ENCODE measurements at places on chromosomes 2 and 18.
A peak's percentile ranks its signal among the peaks of the same experiment; 100 is the strongest.

GRCh38 chr18:31510319-31510718 is 12.3 kb downstream of the DSG2 start:
- no peak for DNase-seq

DNA sequence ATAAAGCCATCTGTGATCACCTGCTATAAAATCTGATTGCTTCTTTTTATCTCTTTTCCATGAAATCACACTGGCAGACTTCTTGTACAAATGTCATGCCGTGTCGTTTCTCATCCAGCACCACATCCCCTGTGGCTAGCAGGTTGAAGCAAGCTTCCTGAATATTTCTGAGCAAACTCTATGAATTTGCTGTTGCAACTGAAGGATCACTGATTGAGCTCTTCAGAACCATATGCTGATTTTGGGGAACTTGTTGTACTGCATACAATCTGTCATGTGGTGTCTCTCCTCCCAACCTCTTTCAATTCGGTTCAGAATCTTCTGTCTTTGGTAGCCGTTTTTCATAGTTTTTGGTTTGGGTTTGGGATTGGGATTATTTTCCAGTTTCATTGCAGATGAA is 57.7 kb upstream of the RBMS1 start:
- no peak for DNase-seq

DNA sequence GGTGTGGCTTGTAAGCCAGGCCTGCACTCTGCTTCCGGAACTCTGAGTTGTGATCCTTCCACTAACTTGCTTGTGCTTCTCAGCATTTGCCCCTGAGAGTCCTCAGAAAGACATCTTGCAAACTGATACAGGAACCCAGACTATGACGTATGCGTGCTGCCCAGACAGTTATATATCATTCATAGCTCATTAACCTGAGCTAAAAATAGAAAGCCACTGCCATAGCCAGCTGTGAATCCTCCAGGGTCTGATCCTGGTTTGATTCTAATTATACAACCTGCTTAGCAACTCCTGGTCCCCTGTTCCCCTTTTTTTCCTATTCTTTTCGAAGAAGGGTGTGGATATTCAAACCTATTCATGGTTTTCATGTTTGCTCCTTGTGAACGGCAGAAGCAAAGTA is 63.7 kb downstream of the MARCHF4 start:
- peak; percentile 33 for DNase-seq

DNA sequence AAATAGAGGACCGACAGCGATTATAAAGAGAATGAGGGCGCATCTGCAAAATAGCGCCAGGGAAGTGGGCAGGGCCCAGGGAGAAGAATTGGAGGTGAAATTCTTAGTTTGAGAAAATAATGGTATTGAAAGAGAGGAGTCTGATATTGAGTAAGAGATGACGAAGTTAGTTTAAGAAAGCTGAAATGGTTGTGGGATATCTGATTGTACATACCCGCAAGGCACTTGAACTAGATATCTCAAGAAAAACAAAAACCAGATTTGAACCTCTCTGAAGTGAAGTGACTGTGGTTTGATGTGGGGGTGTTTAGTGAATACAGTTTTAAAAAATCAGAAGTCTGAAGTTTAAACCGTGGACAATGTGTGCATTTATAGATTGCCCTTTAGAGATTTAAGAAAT is 38.9 kb downstream of the ZNF532 start:
- no peak for DNase-seq

DNA sequence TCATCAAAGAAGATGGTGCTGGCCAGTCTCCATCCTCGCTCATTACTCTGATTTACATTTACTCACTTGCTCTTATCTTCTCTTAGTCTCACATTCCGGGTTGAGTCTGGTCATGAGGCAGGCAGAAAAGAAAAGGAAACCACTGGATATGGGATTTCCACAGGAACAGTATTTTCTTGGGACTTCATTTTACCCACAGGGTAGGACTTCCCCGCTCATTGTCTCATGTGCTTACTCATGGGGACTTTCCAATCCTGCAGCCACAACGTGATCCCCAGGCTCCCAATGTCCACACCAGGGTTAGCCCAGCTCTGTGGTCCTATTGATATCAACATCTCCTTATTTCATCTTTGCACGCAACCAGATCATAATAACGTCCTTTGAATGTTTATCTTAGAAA is 373.8 kb downstream of the TMEM182 start:
- no peak for DNase-seq

GRCh38 chr18:79302120-79302519 is 93.6 kb upstream of the NFATC1 start:
- no peak for DNase-seq

DNA sequence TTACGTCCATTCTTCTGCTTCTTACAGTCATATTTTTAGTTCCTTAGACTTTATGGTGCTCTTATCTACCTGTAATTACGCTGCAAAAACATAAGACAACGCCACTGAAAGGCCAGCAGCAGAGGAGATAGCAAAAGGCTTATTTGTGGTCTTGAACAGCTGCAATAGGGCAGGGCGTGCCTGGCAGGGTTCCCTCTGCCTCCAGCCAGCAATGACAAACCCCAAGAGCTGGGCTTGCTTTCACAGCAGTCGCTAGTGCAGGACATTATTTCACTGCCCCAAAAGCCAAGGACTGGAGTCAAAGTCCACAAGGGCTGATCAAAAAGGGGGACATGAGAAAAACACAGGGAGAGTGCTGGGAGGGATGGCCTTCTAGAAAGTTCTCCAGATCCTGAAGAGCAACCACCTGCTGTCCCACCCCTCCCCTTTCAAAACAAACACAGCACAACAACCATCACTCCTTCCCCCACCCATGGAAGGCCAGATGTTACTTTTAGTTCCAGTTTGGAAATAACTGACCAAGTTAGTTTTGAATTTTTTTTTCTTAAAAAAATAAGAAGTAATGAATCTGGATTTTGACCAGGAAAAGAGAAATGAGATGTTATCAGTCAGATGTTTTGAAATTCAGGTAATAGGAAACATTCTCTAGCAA is 127.8 kb downstream of the RBMS1 start:
- DNase-seq: no peak

- no peak for DNase-seq
These were observed 177.0 kb downstream of the GCA start for GRCh38 chr2:162520959-162521358.

- no peak for DNase-seq
These were observed 79.3 kb upstream of the CD28 start for GRCh38 chr2:203626952-203627681.

GRCh38 chr18:8990276-8991031 is 112.0 kb upstream of the NDUFV2 start:
- no peak for DNase-seq

DNA sequence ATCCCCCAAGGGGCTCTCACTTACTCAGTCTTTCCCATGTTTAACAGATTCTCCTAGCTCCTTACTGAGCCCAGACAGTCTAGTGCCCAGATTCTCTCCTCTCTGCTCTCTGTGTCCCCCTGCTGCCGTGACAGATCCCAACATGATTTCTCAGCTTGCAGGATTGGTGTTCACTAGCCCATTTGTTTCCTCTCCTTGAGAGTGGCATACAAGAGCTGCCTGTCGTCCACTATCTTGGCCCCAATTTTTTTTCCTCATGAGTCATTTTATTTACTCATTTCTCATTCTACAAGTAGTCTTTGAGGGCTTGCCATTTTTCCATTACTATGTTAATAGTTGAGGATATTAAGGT is 199.9 kb upstream of the FN1 start:
- no peak for DNase-seq

GRCh38 chr18:47997338-47997780 is 66.9 kb upstream of the SMAD2 start:
- DNase-seq: no peak

- no peak for DNase-seq
These were observed 638.0 kb upstream of the VRK2 start for GRCh38 chr2:57408587-57408986.

DNA sequence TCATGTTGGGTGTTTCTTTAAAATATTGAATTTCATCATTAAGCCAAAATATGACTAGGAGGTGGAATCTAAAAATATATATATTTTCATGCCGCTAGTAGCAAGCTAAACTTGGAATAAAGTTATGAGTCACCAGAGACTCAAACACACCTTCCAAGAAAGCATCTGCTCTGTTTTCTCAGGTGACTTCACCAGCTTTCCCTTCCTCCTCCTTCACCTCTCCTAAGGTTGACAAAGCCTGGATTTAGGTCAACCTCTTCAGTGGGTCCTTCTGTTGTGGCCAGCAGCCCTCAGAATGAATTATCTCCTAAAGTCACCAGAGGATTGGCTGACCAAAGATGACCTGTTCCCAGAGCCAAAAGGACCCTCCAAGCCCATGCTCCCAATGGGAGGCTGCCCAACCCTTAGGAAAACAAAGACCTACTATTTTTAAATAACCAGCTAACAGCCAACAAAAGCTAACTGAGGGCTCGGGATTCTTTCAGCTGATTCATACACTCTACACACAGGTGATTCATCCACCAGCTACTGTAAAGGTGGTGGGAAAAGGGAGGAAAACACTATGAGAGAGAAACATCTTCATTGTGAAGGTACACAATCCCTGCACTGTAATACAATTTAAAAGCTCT is 113.9 kb downstream of the MYO5B start:
- DNase-seq: no peak

GRCh38 chr2:231277962-231278361 is 79.5 kb downstream of the ARMC9 start:
- DNase-seq: no peak

GRCh38 chr2:6674381-6674780 is 191.3 kb downstream of the CMPK2 start:
- no peak for DNase-seq

DNA sequence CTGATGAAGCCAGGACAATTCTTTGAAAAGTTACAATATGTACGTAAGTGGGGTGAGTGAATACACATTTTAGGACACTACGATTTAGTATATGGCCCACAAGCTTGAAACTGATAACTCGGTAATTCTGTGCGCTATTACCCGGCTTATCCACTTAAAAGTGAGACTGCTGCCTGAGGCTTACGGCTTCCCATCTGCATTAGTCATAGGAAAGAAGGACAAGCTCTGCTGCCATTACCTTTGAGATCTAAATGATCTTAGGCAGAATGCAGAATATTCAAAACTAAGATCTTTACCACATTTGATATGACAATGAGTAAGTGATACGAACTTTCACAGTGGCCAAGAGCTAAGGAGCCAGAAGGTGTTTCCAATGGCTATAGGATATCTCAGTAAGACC is 133.3 kb downstream of the GAREM1 start:
- DNase-seq: no peak

GRCh38 chr2:109232909-109233308 is 103.9 kb downstream of the SH3RF3 start:
- DNase-seq: no peak

GRCh38 chr2:237558961-237559641 is 7.3 kb upstream of the PRLH start:
- peak; percentile 62 for DNase-seq

DNA sequence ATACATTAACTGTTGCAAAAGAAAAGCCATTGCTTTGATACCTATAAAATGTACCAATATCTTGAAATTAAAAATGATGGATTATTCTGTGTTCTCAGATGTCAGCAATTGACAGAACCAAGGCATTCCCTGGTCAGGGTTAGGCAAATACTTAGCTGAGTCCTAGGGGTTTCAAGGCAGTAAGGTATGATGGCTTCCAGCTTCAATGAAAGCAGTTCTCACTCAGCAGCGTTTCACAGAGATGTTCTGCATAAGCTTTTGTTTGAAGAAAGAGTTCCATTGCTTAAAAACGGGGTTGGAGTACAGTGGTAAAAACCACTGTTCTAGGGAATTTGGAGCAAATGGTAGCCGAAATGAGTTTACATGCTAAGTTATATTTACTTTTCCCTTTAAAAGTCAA is 17.0 kb upstream of the KANSL1L start:
- DNase-seq: no peak

DNA sequence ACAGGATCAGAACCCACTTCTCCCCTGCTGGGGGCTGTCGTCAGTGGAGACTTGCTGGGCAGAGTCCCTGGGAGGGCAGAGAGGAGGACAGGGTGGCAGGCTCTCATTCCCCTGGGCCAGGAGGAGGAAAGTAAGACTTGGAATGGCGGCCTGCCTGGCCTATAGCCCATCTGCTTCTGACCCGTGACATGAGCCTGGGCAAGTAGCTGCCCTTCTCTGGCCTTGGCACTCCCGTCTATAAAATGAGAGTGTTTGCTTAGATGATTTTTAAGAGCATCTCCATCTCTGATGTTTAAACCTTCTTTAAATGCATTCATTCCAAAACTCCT is 173.0 kb downstream of the DDX1 start:
- no peak for DNase-seq

GRCh38 chr18:48940854-48941611 is 9.7 kb downstream of the SMAD7 start:
- no peak for DNase-seq

DNA sequence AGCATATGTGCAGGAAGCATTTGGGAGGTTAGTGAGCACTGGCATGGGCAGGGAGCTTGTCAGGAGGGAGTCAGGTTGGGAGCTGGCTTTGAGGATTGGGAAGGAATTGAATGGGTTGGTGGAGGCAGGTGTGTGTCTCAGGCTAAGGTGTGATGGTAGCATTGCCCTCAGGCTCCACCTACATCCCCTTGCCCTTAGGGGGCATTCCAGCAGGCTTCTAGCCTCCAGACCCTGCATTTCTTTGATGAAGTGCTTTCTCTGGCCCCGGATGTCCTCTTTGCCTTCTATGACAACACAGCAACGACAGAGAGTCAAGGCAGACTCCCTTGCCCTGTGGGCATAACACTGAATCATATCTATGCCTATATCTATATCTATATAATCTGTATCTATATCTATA is 13.5 kb downstream of the RHBDD1 start:
- DNase-seq: no peak

DNA sequence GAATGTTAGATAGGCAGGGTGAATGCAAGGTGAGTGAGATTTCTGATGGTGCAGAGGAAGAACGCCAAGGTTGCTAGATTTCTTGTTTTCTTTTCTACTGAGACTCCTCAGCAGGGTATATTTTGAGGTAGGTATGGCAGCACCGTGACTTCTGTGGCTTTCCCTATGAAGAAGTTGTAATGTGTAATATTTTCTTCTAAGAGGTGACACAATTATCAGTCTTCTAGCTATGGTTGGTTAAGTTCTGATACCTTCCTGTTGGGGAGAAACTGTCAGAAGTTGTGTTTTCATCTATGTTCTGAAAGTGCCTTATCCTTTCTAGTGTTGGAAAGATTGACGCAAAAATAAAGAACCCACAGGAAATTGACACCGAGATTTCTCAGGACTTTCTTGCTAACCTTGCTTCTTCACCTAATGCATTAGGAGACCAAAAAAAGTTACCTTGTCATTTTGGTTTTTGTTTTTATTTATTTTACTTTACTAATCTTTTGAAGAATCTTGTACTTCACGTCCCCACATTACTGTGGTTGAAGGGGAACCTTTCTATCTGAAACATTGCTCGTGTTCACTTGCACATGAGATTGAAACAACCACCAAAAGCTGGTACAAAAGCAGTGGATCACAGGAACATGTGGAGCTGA is 11.9 kb downstream of the IL18R1 start:
- DNase-seq: no peak

Data from NCI-H524 treated with DMSO at 0.1 percent for 48 hours (cell line).